Brain pericyte (primary cell): ENCODE measurements at places on chromosomes 6 and 20.

GRCh38 chr6:126170978-126171382, 168.9 kb upstream of the CENPW start:
- DNase-seq = no peak

DNA sequence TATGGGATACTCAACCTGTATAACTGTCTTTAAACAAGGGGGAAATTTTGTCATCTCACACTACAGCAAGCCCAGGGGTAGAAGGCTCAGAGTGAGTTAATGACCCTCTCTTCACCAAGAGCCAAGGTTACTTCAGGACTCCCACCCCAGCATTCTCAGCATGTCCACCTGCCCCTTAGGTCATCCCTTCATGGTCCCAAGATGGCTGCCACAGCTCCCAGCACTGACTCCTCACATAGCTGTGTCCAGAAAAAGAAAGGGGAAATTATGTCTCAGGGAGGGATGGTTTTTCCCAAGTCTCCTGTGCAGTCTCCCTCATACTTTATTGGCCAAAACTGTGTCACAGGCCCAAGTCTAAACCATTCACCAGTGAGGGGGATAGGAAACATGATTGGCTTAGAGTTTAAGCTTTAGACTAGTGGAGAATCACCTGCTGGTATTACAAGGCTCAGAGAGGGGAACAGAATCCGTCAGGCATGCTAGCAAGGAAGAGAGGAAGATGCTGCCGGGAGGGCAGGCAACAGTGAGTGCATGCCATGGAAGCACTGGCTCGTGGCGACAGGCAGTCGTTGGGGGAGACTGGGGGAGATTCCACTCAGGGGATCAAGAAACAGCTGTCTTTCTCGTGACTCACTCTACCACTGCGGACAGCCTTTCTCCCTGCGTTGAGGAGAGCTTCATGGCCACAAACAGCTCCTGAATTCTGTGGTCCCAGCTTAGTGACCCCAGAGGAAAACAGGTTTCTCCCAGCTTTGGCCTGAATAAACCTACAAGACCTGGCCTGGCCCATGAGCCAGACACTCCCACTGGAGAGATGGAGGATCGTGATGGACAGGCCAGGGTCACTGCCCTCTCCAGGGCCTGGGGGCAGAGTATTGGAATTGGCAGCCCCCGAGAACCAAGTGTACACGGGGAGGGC, 37.2 kb downstream of the HM13 start:
- DNase-seq = no peak

DNA sequence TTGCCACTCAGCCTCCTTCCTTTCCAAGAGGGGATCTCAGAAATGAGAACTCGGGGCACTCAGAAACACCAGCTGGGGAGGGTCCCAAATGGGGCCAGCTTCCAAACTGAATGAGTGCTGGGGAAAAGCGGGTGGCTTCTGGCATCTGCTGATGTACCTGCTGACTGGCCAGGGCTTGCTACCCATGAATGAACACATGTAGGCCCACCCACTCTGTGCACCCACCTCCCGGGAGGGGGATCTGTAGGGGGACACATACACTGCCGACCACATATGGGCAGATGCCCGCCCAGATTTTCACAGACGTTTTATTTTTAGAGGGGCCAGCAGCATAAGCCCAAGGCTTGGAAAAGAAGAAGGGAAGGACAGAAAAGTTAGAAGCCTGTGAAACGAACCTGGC, 231.9 kb upstream of the RNF24 start:
- DNase-seq = no peak

DNA sequence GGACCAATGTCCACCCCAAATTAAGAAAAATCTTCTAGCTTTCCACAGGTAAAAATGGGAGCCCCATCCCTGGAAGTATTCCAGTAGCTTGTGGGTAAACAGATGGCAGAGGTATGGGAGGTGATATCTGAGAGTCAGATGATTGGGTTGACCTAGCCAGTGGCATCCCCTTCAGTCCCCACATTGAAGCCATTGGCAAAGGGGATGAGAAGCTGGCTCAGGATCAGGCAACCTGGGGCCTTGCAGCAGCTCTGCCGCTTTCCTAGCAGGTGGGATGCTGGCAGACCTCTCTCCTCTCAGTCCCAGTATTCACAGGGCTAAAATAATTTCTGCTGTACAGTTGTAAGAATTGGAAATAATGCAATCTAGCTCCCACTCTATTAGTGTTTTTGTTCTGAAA, 108.9 kb upstream of the KCNG1 start:
- DNase-seq = no peak

- DNase-seq = no peak
These were observed 8.5 kb downstream of the HSPA1B start for GRCh38 chr6:31836047-31836473.

- no peak for DNase-seq
These were observed 216.5 kb upstream of the RREB1 start for GRCh38 chr6:6891125-6891721.

DNA sequence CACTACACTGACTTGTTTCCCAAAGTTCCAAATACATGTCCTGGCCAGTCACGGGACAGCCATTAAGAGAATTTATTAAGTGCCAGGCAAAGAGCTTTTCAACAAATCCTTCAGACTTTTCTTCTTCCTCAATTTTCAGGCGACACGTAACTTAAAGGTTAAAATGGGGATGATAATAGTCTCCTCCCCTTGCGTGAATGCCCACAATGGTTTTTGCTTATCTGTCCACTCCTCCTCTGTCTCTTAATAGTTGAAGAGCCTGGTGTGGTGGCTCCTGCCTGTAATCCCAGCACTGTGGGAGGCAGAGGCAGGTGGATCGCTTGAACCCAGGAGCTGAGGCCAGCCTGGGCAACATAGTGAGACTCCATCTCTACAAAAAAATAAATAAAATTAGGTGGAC, 11.4 kb upstream of the PARD6B start:
- DNase-seq = no peak

GRCh38 chr20:3352202-3352601, 55.3 kb downstream of the DNAAF9 start:
- DNase-seq = no peak

DNA sequence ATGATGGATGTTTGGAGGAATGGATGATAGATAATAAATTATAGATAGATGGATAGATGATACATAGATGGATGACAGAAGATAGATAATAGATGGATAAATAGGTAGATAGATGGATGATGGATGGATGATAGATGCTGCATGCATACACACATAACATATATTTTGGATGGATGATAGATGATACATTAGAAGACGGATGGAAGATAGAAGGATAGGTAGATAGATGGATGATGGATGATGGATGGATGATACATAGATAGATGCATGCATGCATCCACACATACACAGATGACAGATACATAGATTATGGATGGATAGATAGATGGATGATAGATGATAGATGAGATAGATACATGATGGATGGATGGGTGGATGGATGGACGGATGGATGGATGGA, 387.8 kb downstream of the TAF4 start:
- DNase-seq = no peak

DNA sequence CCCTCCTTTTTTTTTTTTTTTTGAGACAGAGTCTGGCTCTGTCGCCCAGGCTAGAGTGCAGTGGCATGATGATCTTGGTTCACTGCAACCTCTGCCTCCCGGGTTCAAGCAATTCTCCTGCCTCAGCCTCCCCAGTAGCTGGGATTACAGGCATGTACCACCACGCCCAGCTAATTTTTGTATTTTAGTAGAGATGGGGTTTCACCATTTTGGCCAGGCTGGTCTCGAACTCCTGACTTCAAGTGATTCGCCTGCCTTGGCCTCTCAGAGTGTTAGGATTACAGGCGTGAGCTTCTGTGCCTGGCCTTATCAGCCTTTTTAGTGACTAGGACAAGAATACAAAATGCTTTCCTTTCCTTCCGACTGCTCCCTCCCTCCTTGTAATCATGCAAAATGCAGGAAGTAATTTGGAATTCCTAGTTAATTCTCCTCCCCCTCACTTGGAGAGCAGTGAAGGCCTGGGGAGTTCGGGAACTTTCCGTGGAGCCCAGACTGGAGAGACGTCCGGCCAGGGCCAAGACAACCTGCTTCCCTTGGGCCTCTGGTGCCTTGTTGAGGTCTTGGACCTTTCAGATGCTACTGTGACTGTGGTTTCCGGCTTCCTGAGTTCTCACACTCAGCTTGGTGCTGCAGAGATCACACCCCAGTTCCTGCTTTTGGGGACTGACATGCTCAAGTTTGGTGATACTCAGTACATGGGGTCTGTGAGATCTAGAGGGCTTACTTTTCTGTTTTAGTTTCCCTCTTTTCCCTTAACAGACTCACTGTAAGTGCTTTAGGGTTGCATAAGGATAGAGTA, 3.9 kb upstream of the PHF20 start:
- no peak for DNase-seq

- no peak for DNase-seq
These were observed 79.4 kb downstream of the BMP6 start for GRCh38 chr6:7805078-7805849.

DNA sequence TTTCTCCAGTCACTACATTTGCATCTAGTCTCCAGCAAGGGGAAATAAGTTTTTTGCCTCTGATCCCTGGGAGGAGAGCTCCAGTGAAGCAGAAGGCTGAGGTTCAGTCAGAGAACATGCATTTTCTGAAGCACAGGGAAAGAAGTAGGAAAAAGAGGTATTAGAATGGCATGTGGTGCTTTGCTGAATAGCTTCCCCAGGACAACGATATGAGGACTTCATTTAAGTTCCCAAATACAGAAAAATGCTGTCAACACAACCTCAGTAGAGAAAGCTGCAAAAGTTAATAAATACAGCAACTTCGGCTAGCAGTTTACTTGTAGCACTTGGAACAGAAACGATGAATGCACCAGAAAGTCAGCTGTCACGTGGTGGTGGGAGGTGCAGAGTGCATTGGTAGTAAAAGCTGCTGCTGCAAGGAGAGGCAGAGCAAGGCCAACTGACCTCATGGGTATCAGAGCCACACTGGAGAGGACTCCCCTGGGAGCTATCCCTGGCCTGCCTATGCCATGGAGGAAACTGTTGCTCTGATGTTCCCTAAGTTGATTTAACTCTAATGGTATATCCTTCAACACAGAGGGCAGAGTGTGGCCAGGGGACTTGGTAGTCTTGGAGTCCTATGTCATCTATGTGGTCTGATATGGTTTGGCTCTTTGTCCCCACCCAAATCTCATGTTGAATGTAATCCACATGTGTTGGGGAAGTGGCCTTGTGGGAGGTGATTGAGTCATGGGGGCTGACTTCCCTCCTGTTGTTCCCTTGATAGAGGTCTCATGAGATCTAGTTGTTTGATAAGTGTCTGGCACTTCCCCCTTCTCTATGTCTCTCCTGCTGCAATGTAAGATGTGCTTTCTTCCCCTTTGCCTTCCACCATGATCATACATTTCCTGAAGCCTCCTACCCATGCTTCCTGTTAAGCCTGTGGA, 85.9 kb downstream of the ADTRP start:
- DNase-seq = no peak

GRCh38 chr6:87139236-87139635, 16.1 kb upstream of the ZNF292 start:
- DNase-seq = no peak
